ENCODE measurements at places on chromosomes 7 and 10.
A peak's percentile ranks its signal among the peaks of the same experiment; 100 is the strongest.

DNA sequence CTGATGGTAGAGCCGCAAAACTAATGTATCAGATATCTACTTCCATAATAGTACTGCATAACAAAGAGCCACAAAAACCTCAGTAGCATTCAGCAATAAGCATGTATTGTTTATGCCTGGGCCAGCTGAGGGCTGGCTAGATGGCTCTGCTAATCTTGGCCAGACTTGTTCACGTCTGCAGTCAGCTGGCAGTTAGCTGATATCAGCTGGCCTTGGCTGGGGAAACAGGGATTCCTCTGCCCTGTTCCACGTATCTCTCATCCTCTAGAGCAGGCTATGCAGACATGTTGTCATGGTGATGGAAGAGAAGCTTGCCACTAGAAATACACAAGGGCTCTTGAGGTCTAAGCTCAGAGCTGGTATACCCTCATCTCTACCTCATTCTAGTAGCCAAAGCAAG, 62.9 kb downstream of the GRM8 start:
- DNase-seq, result no peak

DNA sequence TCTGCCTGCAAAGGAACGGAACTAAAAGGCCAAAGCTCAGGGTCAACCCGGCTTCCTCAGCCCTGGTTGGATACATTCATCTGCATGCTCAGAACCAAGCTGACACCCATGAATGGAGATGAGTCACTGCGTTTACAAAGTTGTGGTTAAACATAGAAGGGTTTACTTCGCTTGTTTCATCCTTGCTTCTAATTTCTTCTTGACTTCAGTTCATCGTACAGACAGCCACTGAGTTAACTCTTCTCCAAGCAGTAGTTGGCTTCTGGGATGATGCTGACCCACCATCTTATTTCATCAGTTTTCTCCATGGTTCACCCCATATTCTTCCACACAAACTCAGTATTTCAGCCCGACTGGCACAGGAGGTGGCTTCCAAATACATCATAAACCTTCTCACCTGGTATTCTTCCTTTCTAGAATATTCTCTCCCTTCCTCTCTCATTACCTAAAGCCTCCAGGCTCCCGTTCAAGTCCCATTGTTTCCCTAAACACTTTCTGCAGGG, 166.3 kb upstream of the RNF32 start:
- no peak for DNase-seq

DNA sequence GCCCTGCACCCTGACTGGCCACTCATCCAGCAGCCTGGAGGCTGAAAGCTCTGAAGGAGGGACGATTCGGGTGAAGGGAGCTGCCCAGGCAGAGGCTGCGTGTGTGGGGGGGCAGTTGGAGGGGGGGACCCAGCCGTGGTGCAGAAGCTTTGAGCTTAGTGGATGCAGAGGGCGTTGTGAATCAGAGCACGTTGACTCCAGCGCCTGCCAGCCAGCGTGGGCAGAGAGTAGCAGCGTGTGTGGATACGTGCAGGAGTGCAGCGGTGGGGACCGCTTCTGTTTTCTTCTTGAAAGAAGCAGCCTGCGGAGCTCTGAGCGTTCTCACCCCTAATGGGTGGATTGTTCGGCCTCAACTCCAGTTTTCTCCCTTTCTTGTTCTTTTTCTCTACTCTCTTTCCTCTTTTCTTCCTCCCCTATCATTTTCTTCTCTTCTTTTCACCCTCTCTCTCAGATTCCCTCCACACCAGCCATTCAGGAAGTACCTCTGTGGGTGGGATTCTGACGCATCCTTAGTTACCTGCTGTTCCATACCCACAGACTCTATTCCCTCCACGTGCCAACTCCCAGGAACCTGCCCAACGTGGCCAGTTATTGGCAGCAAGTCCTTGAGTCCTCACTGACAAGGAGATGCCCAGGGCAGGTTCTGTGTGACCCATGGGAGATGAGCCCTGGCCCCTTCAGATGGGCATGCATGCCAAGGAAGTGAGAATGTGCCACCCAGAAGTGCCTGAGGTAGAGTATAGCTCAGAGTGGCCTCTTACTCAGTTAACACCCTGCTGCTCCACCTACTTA, 47.4 kb downstream of the SORCS3 start:
- DNase-seq, result no peak

DNA sequence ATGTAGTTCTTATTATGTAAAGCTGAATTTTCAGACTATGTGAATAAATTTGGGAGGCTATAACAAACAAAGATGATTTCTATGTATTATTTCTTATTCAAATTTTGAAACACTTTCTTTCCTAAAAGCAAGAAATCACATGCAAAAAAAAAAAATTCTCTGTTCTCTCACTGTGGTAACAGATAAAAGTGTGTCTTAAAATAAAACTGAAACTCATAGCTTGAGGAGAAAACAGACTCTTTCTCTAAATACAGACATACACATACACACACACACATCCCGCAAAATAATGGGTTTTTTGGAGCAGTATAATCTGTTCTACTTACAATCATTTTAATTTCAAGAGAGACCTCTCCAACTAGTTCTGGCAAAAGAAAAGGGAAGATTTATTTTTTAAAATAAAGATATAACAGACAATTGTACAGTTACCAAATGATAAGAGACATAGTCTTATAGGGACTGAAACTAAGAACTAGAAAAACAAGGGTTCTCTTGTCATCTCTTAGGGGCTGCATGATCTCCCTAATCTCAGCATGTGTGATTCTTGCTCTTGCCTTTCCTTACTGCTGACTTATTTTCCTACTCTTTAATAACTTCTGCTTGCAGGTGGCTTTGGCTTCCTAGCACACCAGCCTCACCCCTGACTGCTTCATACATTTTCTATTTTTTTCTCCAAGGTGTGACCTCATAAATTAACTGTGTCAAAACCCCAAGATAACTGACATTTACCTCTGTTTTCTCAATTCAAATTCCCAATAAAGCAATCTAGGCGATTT, 483.5 kb upstream of the POT1 start:
- no peak for DNase-seq

DNA sequence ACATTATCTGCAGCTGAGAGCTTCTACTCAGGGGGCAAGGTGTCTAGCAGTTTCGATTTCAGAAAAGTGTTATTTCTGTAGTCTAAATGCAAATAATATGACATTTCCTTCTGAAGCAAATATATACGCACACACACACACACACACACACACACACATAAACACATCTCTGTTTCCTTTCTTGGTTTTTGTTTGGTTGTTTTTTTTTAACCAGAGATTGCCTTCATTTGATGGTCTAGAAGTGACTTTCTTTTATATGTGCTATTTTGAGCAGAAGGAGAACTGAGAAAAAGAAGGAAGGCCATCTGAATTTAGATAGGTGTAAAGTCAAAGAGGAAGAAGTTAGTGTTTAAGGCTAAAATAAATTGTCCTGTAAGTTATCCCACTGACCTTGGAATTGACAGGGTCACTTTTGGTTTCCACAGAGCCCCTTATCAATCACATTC, 142.2 kb downstream of the TRIL start:
- no peak for DNase-seq

DNA sequence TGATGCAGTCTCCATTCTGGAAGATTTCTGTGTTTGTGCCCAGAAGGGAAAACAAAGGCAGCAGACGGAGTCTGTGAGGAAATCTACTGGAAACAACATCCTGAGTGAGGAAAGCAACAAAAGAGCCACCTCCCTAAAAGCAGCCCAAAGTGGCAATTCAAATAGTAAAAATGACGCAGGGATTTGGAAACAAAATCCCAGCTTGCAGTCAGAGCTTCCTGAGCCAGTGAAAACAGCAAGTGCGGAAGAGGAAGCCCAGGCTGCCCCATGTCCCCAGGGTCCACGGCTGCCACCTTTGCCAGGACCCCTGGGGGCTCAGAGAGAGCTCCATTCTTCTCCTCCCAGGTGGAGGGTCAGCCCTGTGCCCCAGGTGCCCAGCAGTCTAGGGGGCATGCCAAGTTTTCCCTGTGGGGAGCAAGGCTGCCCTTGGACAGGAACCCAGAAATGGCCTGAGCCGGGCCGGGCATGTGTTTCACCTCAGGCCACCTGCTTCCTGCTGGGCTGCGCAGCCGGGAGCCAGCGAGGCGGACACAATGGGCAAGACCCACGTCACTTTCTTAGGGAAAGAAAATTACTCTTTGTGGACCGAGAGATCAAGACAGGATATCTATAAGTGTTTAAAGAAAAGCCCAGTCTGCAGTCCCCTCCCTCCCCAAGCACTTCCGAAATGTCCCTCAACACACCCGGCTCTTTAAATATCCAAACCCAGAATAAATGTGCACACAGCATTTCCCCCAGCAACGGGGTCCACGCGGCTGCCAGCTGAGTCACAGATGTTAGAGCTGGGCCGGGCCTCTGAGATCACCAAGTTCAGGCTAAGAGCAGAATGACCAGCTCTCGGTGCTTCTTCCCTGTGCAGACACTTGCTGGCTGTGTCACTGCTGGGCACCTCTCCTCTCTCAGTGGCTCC, 231.1 kb downstream of the ARHGAP12 start:
- DNase-seq, result peak; percentile 90

All from right hindlimb (tissue), 1 donor.